ENCODE measurements at places on chromosomes 12 and 14.

DNA sequence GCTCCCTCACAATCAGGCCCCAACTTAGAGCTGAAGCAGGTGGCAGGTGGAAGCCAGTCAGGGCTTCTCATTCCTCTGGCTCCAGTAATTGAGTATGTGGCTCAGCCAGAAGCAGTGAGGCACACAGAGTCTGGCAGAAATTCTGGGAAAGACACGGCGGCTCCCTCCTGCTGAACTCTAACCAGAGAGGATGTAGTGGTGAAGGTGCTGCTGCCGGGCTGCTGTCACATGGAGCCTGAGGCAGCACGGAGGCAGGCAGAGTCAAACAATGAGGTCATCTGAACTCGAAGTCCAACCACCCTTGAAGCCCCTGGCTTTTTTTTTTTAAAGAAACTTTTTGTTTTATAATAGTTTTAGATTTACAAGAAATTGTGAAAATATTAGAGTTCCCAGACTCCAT, 33.4 kb upstream of the SMOC1 start:
- DNase-seq, result no peak

GRCh38 chr14:53924753-53925152, 31.9 kb downstream of the BMP4 start:
- DNase-seq, result no peak

GRCh38 chr12:57874166-57875108, 27.9 kb upstream of the CTDSP2 start:
- no peak for DNase-seq

GRCh38 chr12:83143950-83144349, 457.2 kb downstream of the TMTC2 start:
- DNase-seq, result no peak

- no peak for DNase-seq
These were observed 12.4 kb upstream of the SNAPC1 start for GRCh38 chr14:61749867-61750266.

GRCh38 chr12:115190010-115190770, 506.2 kb upstream of the TBX3 start:
- DNase-seq, result no peak

Data from stimulated activated CD4-positive, alpha-beta T cell treated with anti-CD3 and anti-CD28 coated beads, Interleukin-1b, Interleukin-23, amount 100 ng/mL, for 48 hours (primary cell).